CD8-positive, alpha-beta memory T cell (primary cell): ENCODE measurements at places on chromosomes 6 and 20.

DNA sequence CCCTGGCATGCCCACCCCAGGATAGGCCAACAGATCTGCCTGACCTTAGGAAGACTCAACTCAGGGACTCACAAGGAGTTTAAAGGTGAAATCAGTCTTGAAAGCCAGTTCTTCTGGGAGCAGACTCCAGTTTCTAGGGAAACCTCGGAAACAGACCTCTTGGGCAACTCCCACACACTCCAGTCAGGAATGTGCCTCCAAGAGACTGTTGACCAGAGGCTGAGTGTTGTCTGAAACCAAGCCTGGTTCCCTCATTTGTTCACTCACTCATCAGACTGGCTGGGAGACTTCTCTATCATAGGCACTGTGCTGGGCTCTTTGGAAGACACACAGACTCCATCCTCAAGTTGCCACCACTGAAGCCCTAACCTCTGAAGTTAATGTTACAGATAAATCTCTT, 1.8 kb downstream of the TREM1 start:
- no peak for DNase-seq

- DNase-seq, result no peak
Observed at GRCh38 chr6:144190593-144190992, 40.3 kb downstream of the STX11 start.

- DNase-seq, result no peak
Observed at GRCh38 chr20:1508574-1508973, 17.4 kb upstream of the SIRPB2 start.

DNA sequence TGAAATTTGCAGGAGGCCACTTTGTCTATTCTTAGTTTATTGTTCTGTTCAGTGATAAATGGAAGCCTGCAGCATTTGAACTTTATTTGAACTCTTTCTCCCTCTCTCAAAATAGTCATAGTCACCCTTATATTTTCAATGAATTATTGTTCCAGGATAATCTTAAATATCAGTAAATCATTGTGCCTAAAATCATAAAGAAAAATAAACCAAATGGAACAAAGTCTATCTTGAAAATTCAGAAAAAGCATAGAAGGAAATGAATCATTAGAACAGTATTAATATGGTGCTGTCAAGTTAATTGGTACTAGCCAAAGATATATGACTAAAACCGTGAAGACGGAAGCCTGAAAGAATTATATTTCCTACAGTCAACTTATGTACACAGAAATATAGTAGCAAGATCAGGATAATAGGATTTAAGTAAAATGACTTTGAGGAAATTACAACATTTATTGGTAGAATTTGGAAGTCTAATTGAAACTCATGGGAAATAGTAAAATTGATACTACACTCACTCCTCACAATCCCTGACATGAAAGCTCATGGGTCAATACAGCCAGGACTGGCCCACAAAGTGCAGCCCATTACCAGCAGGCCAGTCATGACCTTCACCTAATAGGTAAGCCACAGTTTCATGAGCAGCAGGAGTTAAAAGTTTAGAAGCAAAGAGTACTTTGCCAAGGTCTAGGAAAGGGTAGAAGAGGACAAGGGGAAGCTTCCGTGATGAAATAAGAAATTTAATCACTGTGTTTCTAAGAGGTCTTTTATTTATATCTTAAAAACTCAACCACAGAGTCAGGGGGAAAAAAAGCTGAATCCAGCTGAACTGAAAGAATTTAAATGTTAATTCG, 119.9 kb upstream of the ENPP5 start:
- DNase-seq, result no peak

- no peak for DNase-seq
Observed at GRCh38 chr20:14643146-14643545, 305.7 kb upstream of the FLRT3 start.

DNA sequence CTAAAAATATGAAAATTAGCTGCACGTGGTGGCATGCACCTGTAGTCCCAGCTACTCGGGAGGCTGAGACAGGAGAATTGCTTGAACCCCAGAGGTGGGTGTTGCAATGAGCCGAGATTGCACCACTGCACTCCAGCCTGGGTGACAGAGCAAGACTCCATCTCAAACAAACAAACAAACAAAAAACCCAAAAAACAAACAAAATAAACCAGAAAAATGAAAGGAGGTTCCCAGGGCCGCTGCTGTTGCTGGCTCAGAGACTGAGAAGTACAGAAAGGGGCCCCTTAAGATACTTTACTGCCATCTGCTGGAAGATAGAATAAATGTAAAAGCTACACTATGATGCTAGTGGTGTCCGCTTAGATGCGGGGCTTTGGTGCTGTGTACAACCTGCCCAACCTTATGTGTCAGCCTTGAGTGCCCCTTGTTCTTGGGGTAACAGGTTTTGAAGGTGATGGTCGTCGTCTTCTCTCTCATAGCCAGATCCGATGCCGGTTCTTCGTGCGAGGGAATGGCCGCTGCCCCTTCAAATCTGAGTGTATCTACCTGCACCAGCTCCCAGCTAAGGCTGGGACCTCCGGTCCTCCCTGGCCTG, 2.8 kb upstream of the FANCE start:
- peak; percentile 69 for DNase-seq

DNA sequence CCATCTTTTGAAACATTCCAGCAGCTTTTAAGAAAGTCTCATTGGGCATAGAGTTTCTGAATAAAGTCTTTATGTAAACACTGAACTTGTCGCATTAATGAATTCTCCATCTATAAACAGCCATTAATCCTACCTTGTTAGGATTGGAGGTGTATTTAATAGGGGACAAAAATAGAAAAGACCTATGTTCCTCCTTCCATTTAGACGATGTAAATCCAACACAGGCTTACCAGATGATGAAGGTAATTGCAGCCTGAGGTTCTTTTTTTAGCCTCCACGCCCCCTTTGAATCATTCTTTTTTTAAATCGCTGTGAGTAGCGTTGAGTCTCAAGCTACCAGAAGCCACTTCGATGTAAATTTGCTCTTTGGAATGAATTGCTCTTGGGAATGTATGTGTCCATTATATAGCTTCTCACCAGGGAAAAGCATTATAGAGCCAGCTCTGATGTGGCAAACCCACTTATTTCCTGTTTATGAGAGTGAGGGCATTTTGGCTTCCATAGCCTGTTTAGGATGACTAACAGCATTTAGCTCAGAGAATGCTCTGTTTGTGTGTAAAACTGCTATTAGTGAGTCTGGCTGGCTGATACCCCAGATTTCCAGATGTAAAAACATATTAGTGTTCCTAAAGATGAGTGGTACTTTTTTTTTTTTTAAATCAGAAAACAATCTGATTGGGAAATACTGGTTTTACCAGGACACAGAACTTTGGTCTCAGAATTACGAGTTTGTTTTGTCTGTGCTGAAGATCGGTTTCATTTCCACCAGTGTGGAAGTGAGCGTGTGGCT, 74.9 kb upstream of the CLDN20 start:
- DNase-seq, result no peak

- no peak for DNase-seq
Observed at GRCh38 chr6:165899611-165900010, 236.6 kb upstream of the PDE10A start.

DNA sequence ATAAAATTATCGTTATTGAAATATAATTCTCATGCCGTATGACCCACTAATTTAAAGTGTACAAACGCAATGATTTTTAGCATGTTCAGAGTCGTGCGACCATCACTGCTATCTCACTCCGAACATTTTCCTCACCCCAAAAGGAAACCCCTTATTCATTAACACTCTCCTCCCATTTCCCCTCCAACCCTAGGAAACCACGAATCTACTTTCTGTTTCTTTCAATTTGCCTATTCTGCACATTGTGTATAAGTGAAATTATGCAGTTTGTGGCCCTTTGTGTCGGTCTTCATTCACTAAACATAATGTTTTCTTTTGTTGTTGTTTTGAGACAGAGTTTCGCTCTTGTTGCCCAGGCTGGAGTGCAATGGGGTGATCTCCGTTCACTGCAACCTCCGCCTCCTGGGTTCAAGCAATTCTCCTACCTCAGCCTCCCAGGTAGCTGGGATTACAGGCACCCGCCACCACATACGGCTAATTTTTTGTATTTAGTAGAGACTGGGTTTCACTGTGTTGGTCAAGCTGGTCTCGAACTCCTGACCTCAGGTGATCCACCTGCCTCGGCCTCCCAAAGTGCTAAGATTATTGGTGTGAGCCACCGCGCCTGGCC, 99.7 kb upstream of the ZNF217 start:
- DNase-seq, result peak; percentile 48

- no peak for DNase-seq
Observed at GRCh38 chr6:158314737-158315136, 2.5 kb downstream of the TULP4 start.
